ENCODE measurements at places on chromosomes 11 and 22. TPM values are rescaled to one million over a fixed set of nuclear protein-coding genes. Genes with fewer than 3 reads are reported as not detected.
A peak's percentile ranks its signal among the peaks of the same experiment; 100 is the strongest.

CNGA4 gene
- total RNA-seq, result 12.0 TPM

C11orf68 gene
- 17.9 TPM for total RNA-seq

OR51E2 gene
- total RNA-seq, result not detected

NXPE4 gene
- total RNA-seq, result not detected

DNA sequence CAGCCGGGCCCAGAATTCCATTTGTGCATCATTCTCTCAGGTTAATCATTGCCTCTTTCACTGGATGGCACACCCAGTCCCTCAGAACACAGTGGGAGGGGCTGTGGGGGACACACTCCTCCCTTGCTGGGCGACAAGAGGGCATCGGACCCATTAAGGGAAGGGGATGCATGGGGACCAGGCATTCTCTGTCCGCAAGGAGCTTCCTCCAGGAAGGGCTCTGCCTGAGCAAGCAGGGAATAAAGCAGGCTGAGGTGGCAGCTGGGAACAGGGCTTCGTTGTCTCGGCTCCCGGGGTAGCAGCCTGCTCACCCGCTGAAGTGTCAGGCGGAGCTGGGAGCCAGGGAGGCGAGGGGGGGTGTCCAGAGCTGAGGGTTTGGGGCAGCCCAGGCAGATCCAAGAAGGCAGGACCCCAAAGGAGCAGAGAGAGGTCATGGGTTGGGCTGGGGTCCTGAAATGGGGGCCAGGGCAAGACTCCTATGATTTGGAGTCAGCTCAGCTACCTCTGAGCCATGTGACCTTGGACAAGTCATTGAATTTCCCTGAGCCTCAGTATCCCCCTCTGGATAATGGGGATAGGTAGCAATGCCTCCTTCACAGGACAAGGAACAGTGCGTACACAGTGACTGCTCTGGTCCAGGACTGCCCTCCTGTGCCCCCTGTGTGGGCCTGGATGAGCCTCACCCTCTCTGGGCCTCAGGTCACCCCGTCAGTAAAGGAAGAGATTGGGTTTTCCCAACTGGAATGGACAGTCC, 1.4 kb downstream of the GAL3ST1 start:
- H3K36me3 ChIP-seq, result peaks cover 10% of the 10 kb centered on the region
- no peak overlapping the region for H3K4me3 ChIP-seq
- peak; percentile 26 for DNase-seq
- no peaks in the 10 kb centered on the region for H3K27me3 ChIP-seq
- H3K4me1 ChIP-seq, result peaks cover 11% of the 10 kb centered on the region

GRCh38 chr22:30445438-30446145, 20.0 kb downstream of the MTFP1 start:
- DNase-seq, result no peak
- H3K4me3 ChIP-seq, result no peak overlapping the region
- no peaks in the 10 kb centered on the region for H3K4me1 ChIP-seq
- H3K36me3 ChIP-seq, result no peaks in the 10 kb centered on the region
- H3K27me3 ChIP-seq, result no peaks in the 10 kb centered on the region
- H3K27ac ChIP-seq, result no peak overlapping the region

DNA sequence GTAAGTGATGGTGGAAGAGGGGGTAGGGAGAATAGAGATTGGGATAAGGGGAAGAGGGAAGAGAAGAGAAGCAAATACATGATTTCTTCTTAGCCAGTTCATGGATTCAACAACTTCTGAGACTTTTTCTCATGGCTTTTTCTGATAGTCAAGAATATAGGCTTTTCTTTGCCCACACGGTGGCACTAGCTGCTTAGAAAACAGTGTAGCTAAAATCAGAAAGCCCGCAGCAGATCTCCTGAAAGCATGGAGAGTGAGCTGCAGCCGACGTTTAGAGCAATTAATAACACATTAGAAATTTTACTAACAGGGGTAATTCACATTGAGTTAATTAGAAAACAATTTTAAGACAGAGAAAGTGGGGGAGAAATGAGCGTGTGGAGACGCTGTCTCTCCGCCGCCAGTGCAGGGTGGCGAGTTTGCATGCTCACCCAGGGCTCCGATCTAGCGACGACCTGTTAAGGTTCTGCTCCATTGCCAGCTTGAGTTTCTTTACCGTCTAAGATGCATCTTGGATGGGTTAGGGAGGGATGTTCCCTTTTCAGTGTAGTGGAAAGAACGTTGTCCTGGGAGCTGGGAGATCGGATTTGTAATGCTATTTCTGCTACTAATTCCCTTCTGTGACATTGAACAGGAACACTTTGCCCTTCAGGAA, 3.3 kb upstream of the RAG1 start:
- H3K36me3 ChIP-seq, result no peaks in the 10 kb centered on the region
- no peak overlapping the region for H3K27ac ChIP-seq
- H3K4me1 ChIP-seq, result no peaks in the 10 kb centered on the region
- no peaks in the 10 kb centered on the region for H3K27me3 ChIP-seq
- H3K4me3 ChIP-seq, result no peak overlapping the region
- peak; percentile 77 for DNase-seq

DNA sequence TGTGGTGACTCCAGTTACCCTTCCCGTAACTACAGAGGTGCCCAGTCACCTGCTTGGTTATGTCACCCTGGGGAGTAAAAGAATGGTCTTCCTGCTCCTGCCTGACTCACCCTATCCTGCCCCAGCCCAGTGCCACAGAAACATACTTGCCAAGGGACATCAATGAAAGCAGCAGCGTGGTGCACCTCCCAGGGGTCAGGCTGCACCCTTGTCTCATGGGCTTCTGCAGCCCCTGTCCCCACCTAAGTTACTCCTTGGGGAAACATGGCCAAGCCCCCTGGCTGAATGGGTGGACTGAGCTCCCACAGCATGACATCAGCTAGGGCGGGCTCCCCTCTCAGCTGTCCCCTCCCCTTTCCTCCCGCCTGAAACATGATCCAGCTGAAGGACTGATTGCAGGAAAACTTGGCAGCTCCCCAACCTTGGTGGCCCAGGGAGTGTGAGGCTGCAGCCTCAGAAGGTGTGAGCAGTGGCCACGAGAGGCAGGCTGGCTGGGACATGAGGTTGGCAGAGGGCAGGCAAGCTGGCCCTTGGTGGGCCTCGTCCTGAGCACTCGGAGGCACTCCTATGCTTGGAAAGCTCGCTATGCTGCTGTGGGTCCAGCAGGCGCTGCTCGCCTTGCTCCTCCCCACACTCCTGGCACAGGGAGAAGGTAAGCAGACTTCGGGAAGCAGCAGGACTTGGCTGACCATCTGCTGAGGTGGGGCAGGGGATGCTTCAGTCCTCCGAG, at the start of gene HTR3A:
Gene HTR3A (plus strand): TSS at position 368 of the 730 bp plus-strand sequence. CDS start 218 bp downstream, at position 586.
- no peaks in the 10 kb centered on the region for H3K36me3 ChIP-seq
- H3K4me1 ChIP-seq, result peaks cover 6% of the 10 kb centered on the region
- DNase-seq, result peak; percentile 85
- H3K27me3 ChIP-seq, result no peaks in the 10 kb centered on the region
- H3K27ac ChIP-seq, result no peak within 1 kb of the TSS
- no peak within 1 kb of the TSS for H3K4me3 ChIP-seq

DNA sequence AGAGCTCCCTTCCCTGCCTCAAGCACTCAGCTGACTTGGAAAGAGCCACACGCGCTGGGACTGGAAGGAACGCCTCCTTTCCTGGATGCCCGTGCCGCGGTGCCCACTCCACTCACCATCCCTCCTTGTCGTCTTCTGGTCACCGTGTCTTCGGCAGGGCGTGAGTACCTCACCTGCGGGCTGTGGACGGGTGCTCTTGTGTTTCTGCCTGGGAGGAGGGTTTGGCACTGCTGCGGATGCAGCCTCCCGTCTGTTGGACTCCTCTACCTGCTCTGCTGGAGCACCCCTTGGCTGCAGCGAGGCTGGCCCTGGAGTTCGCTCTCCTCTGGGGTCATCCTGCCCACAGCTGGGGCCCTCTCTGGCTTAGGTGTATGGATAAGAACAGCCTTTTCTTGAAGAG, 612.7 kb downstream of the BRD1 start:
- no peaks in the 10 kb centered on the region for H3K27me3 ChIP-seq
- DNase-seq, result no peak
- H3K4me1 ChIP-seq, result no peaks in the 10 kb centered on the region
- H3K36me3 ChIP-seq, result no peaks in the 10 kb centered on the region
- H3K27ac ChIP-seq, result no peak overlapping the region
- no peak overlapping the region for H3K4me3 ChIP-seq

DNA sequence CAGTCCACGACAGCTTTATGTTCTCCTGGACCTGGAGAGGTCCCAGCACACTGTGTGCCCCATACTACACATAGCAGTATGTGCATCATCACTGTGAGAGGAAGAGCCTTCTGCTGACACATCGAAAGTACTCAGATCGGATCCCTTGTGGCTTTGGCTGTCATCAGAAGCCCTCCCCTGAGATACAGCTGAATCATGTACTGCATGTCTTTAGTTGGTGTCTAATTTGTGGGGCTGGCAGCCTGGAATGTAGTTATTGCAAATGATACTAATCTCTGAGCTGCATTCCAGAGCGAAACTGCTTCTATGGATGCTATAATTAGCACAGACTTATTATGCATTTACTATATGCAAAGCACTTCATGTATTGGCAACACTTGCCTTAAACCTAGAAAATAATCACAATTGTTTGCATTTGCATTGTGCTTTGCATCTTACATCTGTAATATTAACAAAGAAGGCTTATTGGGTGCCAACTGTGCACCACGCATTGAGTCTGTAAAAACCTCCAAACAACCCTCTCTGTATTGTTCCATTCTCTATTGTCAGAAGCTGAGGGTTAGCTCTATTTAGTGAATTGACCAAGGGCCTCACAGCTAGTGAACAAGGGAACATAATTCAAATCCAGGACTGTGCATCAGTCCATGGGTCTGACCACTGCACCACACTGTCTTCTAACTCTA, 89.2 kb upstream of the CRTAM start:
- H3K4me3 ChIP-seq, result no peak overlapping the region
- H3K27me3 ChIP-seq, result no peaks in the 10 kb centered on the region
- DNase-seq, result peak; percentile 60

DNA sequence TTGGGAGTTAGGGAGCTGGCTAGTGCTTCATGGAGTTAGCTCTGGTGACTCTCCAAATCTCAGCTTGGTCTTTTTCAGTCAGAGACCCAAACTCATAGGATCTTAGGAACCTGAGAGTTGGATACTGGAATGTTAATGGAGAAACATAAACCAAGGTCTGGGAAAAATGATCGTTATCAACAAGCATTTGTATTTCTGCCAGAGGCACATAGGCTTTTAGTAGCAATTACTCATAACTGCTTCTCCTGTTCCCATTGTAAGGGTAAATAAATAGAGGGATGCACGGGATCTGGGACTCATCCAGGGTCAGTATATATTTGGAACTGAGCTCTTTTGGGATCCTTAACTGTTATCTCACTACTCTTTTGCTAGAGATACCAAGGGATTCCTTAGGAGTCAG, 4.8 kb downstream of the BARX2 start:
- H3K36me3 ChIP-seq, result no peaks in the 10 kb centered on the region
- H3K4me3 ChIP-seq, result no peak overlapping the region
- peaks cover 3% of the 10 kb centered on the region for H3K4me1 ChIP-seq
- DNase-seq, result no peak
- H3K27me3 ChIP-seq, result peaks cover 42% of the 10 kb centered on the region

DNA sequence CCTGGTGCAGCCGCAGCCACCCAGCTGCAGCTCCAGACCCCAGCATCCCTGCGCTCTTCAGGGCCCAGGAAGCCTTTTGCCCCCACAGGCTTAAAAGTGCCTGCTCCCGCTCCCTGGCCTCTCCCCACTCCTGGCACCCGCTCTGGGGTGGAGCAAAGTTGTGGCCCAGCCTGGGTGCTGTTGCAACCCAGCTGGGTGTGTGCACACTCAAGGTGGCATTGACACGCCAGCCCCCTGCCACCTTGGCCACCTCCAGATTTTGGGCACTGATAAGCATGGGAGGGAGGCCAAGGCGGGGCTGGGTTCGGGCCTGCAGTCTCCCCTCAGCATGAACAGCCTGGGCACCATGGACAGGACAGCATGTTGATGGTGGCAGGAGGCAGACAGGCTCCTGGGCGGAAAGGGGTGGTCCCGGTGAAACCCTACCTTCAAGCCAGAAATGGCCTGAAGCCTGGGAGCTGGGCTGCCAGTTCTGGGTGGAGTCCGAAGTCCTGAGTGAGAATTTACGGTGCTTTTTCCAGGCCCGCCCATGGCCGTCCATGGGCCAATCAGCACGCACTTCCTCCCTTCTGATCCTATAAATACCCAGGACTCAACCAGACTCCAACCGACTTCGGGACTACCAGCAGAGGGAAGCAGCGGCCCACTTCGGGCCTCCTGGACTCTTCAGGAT, 23.6 kb upstream of the RNASEH2C start:
- DNase-seq, result no peak
- peaks cover under 1% of the 10 kb centered on the region for H3K27me3 ChIP-seq
- H3K27ac ChIP-seq, result no peak overlapping the region
- H3K36me3 ChIP-seq, result no peaks in the 10 kb centered on the region
- no peaks in the 10 kb centered on the region for H3K4me1 ChIP-seq
